M059J (cell line): ENCODE measurements at places on chromosomes 2 and 18. TPM values are rescaled to one million over a fixed set of nuclear protein-coding genes. Genes with fewer than 3 reads are reported as not detected.

DNA sequence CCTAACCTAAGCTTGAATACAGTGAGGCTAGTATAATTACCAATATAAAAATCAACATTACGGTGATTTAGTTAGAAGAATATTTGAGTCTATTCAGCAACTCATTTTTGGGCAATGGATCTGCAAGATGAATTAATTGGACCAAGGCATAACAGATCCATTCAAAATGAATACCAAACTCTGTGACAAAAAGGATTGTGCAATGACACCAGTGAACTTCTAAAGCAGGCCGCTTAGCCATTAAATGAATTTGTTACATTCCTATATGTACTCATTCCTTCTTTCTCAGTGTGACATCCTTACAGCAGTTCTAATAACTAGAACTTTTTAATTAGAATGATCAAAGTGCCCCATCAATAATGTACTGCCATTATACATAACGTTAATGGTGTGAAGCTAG is 44.3 kb downstream of the ZC3H15 start:
- DNase-seq: no peak

DNA sequence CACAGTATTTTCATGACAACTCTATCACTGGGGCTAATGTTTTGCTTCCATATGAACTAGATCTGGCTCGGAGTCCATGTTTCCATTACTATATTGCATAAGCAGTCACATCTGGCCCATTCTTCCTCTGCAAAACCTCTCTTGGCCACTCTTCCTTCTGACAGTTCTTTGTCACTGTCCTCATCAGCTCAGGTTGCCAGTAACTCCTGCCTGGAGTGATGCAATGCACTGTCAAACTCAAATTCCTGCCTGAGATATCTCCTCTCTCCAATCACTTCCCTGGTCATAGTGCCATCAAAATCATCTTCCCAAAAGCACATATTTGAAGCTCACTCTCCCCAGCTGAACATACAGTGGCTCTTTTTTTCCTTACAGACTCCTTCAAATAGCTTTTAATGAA is 66.1 kb downstream of the COLEC12 start:
- no peak for DNase-seq

DNA sequence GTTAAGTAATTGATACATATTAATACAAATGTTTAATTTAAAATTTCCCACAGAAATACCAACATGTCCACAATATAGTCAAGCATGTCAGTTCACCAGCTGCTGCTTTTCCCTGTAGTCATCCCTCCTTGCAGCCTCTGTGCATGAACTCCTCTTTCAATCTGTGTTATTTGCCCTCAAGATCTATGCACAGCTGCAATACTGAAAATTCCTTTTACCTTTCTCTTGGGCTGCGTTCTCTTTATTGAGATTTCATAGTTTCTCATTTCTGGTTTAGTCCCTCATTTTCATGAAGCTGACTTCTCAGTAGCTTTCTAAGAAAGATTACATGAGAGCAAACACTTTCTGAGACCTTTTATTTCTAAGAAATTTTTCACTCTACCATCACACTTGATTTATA is 464.9 kb downstream of the PARD3B start:
- no peak for DNase-seq

GRCh38 chr2:151102226-151102625 is 159.4 kb downstream of the RBM43 start:
- DNase-seq: no peak

- DNase-seq: no peak
These were observed 3.3 kb upstream of the CCBE1 start for GRCh38 chr18:59700535-59700967.

GRCh38 chr18:32905651-32906050 is 132.8 kb upstream of the KLHL14 start:
- DNase-seq: no peak

The EML6 gene
- total RNA-seq: 1.6 and 1.7 TPM in 2 replicates

The TOGARAM2 gene
- not detected in 2 replicates for total RNA-seq

The UNC80 gene
- not detected in 2 replicates for total RNA-seq
